Stimulated activated CD8-positive, alpha-beta memory T cell treated with anti-CD3 and anti-CD28 coated beads, Interleukin-7, amount 100 ng/mL, for 48 hours (primary cell): ENCODE measurements at places on chromosomes 4 and X.
A peak's percentile ranks its signal among the peaks of the same experiment; 100 is the strongest.

DNA sequence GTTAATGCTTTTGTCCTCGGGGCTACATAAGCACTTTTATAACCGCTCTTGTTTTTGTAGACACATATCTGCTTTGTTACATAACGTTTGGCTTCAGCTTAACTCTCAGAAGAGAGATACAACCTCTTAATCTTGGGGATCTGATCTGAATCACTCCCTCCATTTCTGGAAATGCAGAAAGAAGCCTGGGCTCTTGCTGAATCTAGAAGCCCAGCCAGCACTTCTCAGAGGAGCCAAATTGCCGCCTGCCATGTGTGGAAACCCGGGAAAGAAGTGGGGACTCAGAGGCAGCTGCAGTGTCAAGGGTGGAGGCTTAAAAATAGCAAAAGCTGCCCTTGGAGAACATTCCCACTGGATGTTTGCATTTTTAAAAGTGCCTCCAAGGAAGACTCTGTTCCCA is 69.3 kb upstream of the LDB2 start:
- no peak for DNase-seq

DNA sequence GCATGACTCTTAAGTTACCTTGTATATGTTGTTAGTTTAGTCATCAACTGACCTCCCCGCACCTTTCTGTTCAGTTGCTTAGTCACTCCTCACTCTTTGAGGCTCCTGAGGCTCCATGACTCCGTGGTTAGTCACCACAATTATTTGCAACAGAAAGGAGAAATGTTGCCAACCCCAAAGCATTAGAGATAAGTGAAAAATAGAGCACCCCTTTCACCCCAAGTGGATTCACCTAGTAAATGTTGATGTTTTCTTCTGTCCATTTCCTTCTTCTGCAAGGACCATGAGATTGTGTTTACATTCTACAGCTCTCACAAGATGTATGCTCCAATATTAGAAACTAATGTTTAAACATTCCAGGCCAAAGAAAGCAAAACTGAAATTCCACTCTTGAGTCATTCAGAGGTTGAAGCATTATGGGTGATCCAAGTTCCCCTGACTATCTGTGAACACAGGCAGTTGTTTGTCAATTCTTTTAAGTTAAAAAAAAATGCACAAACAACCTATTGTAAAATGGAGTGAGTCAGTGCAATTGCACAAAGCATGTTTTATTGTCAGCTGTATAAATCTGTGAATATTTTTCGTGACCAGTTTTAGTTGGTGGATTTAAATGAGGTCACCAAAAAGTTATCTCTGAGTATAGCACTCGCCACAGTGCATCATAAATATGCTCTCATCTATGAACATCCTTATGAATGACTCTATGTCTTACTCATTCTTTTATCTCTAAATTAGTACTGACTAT is 552.4 kb upstream of the MAGEB2 start:
- no peak for DNase-seq

- DNase-seq: no peak
These were observed 22.5 kb upstream of the GLRA2 start for GRCh38 chrX:14506866-14507265.

GRCh38 chrX:19579485-19579884 is 64.2 kb upstream of the MAP3K15 start:
- no peak for DNase-seq

- no peak for DNase-seq
These were observed 71.4 kb downstream of the INTS6L start for GRCh38 chrX:135591871-135592270.

- DNase-seq: no peak
These were observed 460.3 kb downstream of the SPRY1 start for GRCh38 chr4:123856689-123857545.

DNA sequence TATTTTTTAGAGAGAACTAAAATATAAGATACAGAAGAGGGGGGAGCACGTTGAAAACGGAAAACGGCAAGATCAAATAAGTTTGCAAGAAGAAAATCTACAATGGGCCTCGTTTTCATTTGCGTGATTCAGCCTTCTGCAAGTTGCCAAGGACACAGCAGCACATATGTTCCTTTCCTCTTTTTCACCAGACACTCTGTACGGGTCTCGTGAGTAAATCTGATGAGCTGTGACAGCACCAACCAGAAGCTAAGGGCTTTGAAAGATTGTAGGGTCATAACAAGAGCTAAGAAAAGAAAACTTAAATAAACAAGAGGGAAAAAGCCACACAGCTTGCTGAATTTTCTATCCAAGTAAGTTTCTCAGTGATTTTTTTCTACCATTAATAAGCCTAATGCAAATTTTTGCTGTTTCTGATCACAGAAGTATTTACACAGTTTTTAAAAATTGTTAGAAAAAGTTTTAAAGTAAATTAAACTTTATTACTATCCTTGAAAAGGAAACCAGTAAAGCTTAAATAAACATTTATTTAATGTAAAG is 63.4 kb downstream of the SCML2 start:
- DNase-seq: no peak

- peak; percentile 35 for DNase-seq
These were observed 5.1 kb downstream of the FBXL5 start for GRCh38 chr4:15649914-15650545.

- DNase-seq: no peak
These were observed 1.9 kb downstream of the FAM114A1 start for GRCh38 chr4:38869511-38869910.

DNA sequence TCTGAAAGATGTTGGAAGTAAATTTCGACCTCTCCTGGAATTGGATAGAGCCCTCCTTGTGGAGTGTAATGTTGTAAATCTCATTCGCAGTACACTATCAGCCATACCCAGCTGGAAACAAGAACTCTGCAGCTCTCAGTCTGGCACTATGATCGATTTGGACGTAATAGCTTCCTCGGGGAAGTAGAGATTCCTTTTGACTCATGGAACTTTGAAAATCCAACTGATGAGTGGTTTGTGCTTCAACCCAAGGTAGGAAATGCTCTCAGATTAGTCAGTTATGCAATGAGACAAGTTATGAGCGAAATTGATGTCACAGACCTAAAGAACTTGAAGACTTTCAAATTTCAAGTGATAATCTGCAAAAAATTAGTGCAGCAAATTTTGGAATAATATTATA is 103.9 kb downstream of the SYTL5 start:
- no peak for DNase-seq

GRCh38 chr4:30518211-30518610 is 202.0 kb upstream of the PCDH7 start:
- DNase-seq: no peak

DNA sequence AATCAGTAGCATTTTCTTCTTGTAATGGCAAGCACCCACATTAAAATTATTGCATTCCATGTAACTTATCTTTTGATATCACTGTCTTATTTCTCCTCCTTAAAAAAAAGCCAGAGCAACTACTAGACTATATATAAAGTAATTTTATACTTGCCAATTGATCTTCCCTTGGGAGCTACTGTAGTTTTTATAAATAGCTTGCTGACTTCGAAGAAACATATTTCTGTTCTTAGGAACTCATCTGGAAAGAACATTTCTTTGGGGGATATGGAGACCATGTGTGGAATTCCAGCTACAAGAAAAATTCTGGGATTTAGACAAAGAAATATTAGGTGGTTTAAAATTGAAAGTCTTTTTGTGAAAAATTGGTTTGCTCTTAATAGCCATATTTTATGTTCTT is 94.9 kb downstream of the BMPR1B start:
- no peak for DNase-seq

DNA sequence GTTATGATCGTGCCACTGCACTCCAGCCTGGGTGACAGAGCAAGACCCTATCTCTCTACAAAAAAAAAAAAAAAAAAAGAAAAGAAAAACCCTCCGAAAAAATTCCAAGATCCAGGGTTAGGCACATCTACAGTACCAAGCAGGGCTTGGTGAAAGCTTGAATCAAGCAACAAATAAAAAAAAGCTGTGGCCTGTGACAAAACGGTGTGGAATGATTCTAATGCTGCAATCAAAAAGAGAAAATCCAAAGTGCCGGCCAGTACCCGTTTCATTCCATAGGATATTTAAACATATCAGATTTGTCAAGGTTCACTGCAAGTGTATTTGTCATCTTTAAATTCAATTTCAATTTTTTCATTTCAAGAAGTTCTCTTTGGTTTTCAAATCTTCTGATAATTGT is 20.5 kb downstream of the RWDD4 start:
- DNase-seq: no peak

- DNase-seq: no peak
These were observed 37.6 kb downstream of the PGRMC2 start for GRCh38 chr4:128249787-128250668.

DNA sequence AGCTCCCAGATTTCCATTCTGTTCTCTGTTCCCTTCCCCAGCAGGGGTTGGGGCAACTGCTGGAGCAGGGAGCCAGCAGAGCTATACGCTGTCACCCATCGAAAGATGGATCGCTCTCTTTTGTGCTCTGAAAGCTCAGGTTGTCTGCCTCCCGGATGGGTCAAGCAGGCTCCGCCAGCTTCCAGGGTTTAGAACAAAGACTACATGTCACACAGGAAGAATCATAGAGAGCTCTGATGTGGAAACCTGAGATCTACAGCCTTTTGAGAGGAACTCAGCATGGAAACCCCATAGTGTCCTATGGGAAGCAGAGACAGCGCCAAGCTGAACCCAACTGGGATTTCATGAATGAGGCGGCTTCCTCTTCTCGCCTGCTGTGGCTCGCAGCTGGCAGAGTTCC is 205.4 kb downstream of the HS3ST1 start:
- no peak for DNase-seq

DNA sequence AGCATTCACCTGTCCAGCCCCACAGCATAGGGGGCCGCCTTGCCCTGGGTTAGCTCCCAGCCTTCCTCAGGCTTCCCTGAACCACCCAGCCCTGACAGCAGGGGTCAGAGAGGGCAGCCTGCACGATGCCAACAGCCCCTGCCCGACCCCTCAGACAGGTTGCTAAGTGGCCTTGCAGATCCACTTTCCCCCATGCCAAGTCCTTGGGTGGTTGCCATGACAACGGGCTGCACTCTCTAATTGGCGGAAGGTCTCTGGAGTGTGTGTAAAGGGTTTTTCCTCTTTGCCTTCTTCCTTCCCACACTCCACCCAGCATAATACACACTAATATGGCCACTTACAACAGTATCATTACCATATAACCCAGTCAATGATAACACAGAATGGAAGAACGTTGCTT is 99.6 kb upstream of the AFAP1 start:
- DNase-seq: no peak

DNA sequence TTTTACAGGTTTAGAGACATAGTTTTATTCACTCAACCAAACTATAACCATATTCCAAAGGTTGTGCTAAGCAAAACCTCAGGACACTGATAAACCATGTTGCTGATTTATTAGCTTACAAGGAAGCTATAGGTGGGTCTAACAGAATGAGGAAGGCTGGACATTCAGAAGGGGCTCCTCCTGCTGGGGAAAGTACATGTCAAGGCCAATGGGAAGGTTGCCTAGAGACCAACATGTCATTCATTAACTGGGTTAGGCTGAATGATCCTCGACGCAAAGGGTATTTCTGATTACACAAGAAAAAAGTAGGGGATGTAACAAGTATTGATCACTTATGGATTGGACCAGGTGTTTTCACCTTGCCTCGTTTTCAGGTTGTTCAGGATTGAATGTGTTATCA is 30.3 kb downstream of the SLC10A6 start:
- no peak for DNase-seq

DNA sequence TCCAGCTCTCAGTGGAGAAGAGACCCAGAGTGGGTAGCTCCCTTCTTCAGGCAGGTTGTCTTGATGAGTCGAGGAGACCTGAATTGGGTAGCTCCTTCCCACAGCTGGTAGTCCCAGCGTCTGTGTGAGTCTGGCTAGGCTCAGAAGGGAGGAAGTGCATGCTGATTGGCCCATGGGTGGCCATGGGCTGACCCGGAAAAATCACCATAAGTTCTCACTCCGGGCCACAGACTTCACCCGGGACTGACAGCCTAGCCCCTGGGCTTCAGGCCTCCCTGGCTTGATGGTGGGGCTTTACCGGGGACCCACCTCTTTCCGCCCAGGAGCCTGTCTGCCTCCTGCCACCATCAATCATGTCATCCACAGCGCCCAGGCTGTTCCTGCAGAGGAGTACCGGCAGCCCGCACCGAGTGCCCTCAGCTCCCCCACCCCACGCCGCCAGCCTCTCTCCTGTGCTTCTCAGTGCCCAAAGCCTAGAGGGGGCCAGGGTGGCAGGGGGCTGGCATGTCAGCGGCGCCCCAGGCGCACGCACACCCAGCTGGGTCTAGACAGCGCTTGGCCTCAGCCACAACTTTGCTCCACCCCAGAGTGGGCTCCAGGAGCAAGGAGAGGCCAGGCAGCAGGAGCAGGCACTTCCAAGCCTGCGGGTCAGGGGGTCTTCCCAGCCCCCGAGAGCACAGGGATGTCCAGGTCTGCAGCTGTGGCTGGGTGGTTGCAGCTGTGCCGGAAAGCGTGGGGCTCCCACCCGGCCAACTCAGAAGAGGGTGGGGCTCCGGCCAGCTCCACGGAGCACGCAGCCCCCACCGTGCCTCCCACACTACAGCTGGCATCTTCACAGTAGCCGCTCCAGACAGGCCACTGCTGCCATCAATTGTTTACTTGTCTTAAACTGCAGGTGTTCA is 16.1 kb upstream of the SAT1 start:
- DNase-seq: no peak

DNA sequence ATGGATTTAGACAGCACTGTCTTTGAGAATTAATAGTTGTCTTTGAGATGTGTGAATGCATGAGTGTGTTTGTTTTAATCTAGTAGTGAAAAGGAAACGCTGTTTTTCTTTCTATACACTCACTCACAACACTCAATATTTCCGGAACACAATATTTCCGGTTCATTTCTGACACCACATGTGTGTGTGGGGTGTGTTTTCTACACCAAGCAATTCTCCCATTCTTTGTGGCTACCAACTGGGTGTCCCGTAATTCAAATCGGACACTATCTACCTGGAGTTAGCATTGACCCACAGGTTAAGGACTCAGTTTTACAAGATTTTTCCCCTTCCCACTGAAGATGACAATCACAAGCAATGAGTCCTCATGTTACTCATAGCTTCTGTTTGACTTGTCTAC is 113.9 kb downstream of the SNCA start:
- DNase-seq: no peak

DNA sequence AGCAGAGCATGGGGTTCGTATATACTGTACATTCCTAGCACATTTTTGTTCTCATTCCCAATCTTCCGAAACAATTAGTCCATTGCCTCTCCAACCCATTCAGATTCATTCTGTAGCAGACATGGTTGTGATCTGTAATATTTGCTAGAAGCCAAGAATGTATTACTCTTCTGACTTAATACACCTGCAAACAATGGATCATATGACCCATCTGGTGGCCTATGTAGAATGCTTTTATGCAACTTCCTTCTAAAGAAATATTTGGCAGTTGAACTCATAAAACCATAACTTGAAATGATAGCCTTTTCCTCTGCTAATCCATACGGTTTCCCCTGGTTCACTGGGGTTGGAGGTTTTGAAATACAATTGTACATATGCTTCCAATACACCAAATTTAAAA is 32.8 kb upstream of the SGMS2 start:
- no peak for DNase-seq
